Activated CD4-positive, alpha-beta T cell treated with anti-CD3 and anti-CD28 coated beads, Interleukin-2, amount 50 U/mL, for 24 hours (primary cell): ENCODE measurements at places on chromosomes 4 and X.

- no peak for DNase-seq
Observed at GRCh38 chrX:9851890-9852289, 65.7 kb downstream of the SHROOM2 start.

GRCh38 chr4:174697202-174697601, 131.8 kb downstream of the GLRA3 start:
- DNase-seq, result no peak

DNA sequence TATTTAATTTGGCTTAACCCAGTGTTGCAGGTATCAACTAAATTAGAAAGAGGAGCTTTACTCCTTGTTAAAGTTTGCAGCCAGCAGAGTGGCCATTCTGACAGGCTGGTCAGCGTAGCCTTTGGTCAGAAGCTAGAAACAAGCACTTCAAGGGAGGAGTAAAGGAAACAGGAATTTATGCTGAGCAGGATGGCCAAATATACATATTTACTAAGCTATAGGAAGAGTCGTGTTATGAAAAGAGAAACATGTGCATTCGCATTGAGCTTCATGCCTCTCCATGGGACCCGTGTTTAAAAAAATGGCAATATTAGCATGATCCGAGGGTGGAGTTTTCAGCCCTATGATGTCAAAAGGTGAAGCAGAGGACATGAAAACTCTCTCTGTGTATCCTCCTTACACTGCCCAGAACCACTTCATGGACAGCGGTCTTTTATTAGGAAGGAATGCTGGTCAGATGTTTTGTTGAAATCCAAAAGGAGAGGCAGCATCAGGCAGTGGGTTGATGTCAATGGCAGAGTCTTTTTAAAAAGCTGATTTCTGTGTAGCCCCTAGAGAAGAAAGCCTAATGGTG, 71.8 kb upstream of the MAPK10 start:
- DNase-seq, result no peak

- no peak for DNase-seq
Observed at GRCh38 chrX:148448686-148449085, 51.7 kb upstream of the AFF2 start.

DNA sequence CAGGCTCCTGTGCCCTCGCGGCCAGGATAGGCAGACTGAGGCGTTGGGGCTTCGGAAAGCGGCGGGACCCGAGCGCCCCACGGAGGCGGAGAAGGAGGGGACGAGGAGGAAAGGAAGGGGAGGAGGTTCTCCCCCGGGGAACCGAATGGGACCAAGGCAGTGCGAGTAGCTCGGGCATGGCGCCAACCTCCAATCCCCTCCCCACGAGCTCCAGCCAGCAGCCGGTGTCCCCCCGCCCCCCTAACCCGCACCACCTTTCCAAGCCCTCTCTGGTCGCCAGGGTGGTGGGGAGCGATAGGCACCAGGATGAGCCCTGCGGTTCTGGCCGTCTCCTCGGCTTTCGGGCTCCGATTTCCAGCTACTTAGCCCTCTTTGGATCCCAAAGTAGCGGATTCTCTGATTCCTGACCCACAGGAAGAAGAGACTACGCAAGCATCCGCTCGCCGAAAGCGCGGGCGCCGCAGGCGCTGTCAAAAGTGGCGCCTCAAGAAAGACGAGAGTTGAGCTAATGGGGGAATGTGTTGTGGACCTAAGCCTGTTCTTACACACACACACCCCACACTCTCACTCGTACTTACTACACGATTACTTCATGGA, 15.2 kb upstream of the ZIC3 start:
- DNase-seq, result no peak

GRCh38 chr4:15868111-15868510, 70.4 kb downstream of the FGFBP1 start:
- no peak for DNase-seq

- no peak for DNase-seq
Observed at GRCh38 chrX:34528081-34528480, 129.0 kb downstream of the TMEM47 start.
